ENCODE measurements at places on chromosomes 16 and 17.

DNA sequence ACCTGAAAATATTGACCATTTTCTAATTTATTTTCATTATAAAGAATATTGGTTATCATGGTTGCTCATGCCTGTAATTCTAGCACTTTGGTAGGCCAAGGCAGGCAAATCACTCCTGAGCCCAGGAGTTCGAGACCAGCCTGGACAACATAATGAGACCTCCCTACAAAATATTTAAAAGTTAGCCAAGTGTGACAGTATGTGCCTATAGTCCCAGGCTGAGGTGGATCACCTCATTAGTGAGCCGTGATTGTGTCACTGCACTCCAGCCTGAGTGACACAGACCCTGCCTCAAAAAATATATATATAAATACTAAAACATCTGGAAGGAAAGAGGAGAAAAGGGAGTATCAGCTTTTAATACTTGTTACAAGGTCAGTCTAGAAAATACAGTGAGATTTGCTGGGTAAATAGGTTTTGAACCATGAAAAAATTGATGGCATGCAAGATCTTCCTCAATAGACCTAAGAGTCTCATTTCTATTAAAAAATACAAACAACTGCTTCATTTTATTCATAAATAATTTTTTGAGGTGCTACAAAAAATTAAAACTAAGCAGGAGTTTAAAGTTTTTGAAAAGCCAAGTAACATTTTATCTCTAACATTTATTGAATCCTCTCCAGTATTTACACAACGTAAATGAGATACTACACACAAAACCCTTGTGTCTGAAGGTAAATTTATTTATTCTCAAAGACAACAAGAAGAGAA is 47.7 kb downstream of the TUBD1 start:
- no peak for DNase-seq

- DNase-seq: peak; percentile 25
These were observed 378.7 kb upstream of the ZFHX3 start for GRCh38 chr16:73426433-73427160.

DNA sequence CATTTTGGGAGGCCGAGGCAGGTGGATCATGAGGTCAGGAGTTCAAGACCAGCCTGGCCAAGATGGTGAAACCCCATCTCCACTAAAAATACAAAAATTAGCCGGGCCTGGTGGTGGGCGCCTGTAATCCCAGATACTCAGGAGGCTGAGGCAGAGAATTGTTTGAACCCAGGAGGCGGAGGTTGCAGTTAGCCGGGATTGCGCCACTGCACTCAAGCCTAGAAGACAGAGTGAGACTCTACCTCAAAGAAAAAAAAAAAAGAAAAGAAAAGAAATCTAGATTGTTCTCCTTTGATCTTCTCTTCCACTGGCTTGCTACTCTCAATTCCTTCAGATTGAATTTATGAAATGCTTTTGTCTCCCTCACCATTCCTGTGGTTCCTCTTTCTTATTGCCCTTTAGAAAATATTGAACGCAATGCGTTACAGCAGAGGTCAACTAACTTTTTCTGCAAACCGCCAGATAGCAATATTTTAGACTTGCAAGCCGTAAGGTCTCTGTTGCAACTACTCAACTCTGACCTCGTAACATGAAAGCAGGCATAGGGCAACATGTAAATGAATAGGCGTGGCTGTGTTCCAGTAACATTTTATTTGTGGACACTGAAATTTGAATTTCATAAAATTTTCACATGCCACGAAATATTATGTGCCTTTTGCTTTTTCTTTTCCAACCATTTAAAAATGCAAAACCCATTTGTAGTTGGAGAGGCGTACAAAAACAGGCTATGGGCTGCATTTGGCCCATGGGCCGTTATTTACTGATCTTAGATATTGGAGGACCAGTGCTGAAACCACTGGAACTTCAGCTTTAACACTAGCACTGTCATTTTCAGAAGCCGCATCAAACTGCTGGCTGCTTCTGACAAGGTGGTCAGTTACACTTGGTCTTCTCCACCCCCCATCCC is 24.8 kb downstream of the PITPNC1 start:
- no peak for DNase-seq

GRCh38 chr16:55668340-55669281 is 12.8 kb downstream of the SLC6A2 start:
- DNase-seq: no peak

GRCh38 chr16:58324792-58325191 is 30.0 kb upstream of the PRSS54 start:
- DNase-seq: no peak

DNA sequence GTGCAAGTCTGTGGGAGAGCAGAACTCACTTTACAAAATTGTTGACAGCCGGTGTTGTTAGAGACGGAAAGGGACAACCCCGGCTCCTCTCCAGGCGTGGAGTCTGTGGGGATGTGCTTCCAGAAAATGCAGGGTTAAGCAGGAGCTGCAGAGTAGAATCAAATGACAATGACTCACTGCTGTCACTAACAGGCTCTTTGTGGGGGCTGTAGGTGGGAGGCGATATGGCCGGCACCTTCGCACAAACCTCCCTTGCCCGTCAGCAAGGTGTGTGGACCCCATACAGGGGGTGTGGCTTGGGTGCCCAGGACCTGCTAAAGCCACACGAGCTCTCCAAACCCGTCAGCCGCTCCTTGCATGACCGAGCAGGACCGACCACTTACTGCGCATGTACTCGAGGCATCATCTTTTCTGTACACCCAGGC is 5.8 kb downstream of the PDK2 start:
- no peak for DNase-seq

- DNase-seq: no peak
These were observed 2.1 kb downstream of the PRPSAP1 start for GRCh38 chr17:76351526-76352071.

DNA sequence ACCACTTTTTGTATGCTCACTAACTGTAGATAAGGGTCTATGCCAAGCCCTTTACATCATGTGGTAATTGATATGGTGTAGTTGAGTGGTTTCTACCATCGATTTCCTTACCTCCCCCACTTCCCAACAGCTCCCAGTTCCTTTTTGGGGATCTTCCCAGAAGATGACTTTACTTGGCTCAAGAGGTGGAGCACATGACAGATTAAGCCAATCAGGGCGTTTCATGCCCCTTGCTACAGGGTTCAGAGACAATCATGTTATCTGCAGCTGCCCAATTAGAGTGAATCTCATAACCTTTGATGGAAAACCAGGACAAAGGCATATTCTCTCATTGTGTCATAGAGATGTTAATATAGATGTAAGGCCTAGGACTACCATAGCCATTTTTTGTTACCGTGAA is 16.2 kb upstream of the BMERB1 start:
- DNase-seq: no peak

GRCh38 chr17:57463103-57463885 is 207.0 kb downstream of the MSI2 start:
- no peak for DNase-seq

GRCh38 chr17:42031584-42031983 is 11.7 kb downstream of the NKIRAS2 start:
- no peak for DNase-seq

DNA sequence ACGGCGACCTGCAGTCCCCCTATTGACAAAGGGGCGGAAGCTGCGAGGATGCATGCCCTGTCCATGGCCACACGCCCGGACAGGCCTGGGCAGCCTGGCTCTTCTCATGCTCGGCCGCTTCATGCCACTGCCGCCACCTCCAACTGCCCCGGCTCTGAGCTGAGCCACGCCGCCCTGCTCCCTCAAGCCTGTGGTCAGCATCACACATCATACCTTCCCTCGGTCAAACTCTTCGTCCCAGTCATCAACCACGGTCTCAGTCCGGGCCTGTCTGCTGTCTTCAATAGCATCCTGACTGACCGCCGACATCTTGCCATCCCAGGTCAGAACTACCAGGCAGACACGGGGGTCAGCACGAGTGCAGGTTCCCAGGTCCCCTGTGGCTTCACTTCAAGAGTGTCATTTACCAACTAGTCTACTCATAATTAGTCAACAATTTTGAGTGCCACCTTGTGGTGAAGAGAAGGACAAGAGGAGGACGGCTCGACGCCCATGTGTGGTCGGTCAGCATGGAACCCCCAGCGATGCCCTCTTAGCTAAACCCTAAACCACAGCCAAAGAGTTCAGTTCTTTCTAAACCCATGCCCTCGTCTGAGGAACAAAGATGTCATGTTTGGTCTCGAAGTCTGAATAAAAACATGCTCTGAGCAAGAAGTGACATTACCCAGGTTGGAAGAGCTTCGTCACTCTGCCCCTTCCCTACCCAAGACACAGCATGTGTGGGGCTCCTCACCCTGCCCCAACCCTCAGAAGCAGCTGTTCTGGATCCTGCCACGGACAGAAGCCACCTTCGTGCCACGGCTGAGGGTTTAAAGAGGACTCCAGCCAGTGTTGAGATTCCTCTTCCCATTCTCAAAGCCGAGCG is 16.9 kb upstream of the CYTH1 start:
- DNase-seq: no peak

- no peak for DNase-seq
These were observed 2.2 kb downstream of the PRSS53 start for GRCh38 chr16:31086629-31086906.

DNA sequence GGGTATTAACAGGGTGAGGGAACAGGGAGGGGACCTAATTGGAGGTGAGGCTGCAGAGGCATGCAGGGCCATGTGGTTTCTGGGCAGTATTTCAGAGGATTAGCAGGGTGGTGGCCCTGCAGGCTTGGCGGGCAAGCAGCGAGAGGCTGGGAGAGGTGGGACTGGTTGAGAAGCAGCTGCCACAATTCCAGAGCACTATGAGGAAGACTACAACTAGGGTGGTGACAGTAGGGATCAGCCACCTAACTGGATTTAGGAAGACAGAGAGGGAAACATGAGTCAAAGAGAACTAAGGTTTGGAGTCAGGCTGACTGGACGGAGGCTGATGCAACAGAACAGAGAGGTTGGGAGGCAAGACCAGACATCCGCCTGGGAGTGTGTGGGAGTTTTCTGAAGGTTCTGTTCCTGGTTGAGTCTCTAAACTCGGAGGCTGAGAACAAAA is 12.3 kb downstream of the ALOXE3 start:
- DNase-seq: no peak

DNA sequence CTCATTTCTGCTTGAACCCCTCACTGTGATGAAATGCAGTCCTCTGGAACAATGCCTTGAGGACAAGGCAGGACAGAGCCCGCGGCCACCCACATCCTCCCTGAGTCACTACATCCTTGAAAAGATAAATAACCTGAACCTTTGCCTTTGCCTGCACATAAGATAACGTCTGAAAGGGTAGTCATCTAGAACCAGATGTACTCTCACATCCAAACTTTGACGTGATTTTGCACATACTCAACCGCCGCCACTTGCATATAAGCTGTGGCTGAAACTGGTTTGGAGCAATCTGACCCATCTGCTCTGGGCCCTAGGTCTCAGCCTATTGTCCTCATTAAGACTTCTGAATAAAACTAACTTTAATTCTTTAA is 252.1 kb downstream of the PHKB start:
- DNase-seq: no peak

DNA sequence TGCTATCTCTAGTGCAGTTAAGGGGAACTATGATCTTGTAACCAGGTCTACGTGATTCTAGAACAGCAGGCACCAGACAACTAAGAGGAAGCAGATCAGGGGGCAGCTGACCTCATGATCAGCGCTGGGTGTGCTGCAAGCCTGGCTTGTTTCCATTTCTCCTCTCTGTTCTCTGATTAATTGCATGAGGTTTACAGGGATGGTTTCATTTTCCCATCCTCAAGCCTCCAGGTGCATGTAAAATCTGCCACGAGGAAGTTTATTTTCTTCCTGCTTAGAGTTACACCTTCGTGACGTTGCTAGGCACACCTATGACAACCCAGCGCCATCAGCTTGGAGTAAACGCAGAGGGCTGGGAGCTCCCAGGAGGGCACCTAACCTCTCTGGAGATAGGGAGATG is 4.3 kb upstream of the NUPR1 start:
- no peak for DNase-seq

GRCh38 chr16:73232555-73233328 is 184.8 kb upstream of the ZFHX3 start:
- peak; percentile 74 for DNase-seq

DNA sequence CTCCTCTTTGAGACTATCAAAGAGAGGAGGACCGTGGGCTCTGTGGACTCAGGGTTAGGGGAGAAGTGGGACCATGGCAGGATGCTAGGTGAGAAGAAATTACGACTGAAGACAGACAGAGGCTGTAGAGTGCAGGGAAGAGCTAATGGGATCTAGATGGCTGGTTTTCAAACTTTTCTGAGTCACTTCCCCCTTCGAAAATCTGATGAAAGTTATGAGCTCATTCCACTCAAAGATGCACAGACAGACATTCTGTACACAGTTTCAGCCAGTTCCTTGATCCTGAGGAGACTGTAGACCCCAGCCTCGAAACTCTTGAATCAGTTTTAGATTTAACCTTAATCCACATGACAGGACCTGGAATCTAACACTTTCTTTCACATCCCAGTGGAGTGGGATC is 40.7 kb downstream of the RGS9 start:
- no peak for DNase-seq

DNA sequence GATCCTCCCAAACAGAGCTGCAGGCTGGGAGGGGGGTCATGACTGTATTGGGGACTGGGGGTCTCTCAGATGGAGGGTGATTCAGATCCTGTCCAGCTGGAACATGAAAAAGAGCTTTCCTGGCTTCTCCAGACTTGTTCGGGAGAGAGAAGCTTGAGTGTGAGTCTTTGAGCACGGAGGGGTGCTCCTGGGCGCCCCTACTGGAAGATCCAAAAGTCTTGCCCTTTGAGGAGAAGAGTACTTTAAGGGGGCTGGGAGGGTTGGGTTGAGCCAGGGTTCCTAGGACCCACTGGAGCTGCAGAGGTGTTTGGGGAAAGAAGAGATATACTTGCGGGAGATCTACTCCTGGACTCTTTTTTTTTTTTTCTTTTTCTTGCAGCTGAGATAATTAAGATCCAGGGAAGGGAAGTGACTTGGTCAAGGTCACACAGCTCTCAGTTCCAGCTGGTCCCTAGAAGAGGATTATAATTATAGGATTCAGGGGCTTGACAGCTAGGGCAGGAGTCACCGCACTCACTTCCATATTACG is 8.4 kb downstream of the RARA start:
- no peak for DNase-seq

DNA sequence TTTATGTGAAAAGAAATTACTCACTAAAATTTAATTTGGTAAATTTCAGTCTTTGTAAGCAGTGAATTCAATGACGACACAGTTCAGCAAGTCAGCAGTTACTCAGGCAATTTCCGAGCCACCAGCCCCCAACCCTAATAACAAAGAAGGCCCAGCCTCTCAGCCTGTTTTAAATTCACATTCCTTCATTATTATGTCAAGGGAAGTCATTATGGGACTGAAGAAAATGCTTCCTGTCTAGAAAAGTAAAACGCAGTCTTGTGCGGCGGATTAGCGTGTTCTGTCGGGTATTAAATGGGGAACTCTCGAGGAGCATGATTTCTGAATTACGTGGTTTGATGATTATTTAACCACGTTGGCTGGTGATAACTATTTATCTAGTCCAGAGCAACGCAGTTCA is 177.6 kb downstream of the AIPL1 start:
- DNase-seq: no peak

- DNase-seq: no peak
These were observed 447.3 kb upstream of the MAF start for GRCh38 chr16:80047842-80048241.

DNA sequence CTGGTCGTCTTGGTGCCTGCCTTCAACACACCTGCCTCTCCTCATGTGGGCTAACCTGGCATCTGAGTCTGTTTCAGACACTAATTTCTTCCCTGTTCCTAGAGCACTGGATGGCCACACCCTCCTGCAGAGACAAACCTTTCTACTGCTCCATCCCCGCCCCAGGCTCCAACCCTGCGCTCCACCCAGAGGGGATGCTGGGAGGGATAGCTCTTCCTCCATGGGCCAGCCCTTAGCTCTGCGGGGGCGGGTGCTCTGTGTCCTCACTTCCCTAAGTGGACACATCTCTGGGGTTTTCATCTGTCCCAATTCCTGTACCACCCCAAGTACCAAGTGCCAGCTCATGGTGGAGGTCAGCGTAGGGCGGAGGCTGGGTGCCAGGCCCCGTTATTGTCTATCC is 11.0 kb upstream of the CRISPLD2 start:
- DNase-seq: no peak

All from AG09309 (cell line).